Activated naive CD8-positive, alpha-beta T cell treated with anti-CD3 and anti-CD28 coated beads, Interleukin-2, amount 10 ng/mL, durations not matched to agents 7 days and 5 days (primary cell): ENCODE measurements at places on chromosomes 3 and 15. TPM values are rescaled to one million over a fixed set of nuclear protein-coding genes. Genes with fewer than 3 reads are reported as not detected.

- DNase-seq = no peak
Observed at GRCh38 chr3:55702822-55703221, 215.7 kb upstream of the WNT5A start.

DNA sequence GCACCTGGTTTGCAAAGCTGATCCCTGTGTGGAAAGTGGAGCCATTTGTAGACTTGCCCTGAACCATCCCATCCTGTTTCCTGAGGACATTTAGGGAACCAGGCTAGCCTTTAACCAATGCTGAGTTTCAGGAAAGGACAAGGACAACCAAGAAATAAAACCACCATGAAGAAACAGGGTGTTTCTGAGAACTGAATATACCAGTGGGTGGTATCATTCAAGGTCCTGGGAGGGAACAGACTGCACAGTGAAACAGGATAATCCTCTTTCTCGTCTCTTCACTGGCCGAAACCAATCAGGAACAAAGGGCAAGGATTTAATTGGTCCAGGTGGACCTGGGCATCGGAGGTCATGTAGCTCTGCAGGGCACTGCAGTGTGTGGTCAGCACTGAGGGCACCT, 21.8 kb downstream of the ZNF860 start:
- DNase-seq = no peak

The GMNC gene
- not detected for total RNA-seq

- DNase-seq = no peak
Observed at GRCh38 chr3:33937628-33938027, 139.2 kb downstream of the PDCD6IP start.

The SLC28A2 gene
- total RNA-seq = not detected

The MYO5A gene
- 36.3 TPM for total RNA-seq

DNA sequence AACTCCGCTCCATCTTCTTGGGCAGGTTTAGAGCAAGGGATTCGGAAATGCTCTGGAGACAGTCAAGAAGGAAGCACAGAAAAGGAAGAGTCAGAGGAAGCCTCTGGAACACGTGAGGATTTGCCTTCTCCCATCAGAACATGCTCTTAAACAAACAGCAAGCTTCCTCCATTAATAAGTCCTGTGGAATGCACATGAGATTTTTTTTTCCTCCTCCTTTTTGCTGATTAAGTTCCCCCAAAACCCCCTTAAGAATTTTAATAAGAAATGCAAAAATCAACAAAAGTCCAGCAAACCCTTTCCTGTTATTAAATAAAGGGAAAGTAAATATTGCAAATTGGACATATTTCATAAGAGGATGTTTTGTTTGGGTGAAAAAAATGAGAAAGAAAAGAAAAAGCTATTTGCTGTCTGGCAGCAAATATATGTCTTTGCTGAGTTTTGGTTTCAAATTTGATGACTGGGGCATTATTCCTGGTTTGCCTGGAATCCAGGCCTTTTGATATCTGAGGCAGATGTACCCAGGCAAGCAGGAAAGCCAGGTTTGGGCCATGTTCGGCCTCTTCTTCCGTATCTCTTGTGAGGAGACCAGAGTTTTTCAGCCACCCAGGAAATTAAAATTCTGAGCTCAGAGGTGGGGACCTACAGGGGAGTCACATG, 7.9 kb upstream of the TSEN2 start:
- no peak for DNase-seq

GRCh38 chr3:20068512-20069177, 28.4 kb downstream of the KAT2B start:
- DNase-seq = no peak

DNA sequence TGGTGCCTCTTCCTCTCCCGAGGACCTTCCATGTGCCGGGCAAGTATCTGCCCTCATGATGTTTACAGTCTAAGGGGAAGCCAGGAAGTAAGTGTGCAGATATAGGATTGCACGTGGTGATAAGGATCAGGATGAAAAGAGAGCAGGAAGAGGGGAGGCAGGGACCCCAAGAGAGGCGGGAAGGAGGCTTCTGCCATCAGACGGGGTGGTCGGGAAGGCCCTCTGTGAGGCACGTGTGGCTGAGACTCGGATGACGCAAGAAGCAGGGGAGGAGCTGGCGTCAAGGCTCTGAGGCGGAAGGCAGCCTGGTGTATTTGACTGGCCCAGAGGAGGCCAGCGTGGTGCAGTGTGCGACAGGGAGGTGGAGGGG, 762 bp upstream of the IQSEC1 start:
- DNase-seq = no peak

DNA sequence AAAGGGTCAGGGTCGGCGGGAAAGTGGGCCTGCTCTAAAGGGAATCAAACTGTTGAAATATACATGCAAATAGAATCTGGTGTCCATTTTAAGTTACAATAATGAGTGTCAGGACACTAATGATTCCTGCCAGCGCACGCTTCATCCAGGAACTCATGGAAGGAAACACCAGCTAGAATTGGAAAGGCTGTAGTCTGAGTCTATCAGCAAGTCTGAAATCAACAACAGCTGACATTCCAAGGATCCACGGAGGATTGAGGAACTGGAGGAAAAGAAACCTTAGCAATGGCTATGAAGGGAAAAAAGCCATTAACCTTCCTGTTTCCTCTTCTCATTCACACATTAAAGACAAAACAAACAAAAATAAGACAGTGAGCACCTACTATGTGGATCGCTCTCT, 1063.1 kb downstream of the NTRK3 start:
- no peak for DNase-seq

The TPRG1 gene
- total RNA-seq = 42.4 TPM
